ENCODE measurements at places on chromosomes 16 and 17.

DNA sequence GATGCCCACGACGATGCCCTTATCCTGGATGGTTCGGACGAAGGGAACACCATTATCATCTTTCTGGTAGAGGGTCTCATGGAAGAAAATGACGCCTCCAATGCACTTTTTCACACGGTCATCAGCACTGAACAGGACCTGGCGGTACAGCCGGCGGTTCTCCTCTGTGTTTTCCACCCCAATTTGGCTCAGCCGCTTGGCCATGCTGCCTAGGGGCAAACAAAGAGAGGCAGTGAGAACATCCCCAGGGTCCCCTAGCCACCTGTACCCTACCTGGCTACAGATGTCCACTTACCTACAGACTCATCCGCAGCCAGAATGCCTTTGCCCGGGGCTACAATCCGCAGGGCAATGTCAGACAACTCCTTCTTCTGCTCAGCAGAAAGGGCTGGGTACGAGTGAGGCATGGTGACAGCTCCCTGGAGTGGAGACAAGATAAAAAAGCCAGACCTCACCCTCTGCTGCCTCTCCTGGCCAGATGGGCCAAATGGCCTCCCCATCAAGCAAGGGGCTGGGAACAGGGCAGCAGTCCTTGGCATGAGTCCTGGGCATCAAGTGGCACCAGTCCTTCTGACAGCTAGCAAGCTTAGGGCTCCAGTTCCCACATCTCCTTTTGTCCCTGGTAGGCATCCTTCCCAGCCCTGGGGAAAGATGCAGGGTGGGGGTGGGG, 1.4 kb downstream of the ALDOC start:
- DNase-seq, result no peak

- peak; percentile 44 for DNase-seq
Observed at GRCh38 chr16:27406511-27407128, 4.6 kb downstream of the IL21R start.

DNA sequence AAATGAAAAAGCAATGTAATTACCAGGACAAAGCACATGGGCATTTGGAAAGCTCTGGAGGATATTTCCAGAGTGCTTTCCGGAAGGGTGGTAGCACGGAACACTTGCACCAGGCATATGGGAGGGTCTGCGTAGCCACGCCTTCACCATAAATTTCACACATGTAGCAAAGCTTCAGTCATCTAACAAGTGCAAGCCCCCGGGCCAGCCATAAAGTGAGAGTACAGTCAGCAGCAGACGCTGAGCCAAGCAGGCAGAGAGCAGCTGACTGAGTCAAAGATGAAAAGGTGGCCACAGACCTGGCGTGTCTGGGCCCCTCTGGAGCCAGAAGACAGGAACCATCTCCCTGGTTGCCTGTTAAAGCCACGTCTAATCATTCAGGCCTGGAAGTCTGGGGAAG, 130.6 kb downstream of the SEC14L1 start:
- DNase-seq, result no peak

GRCh38 chr17:48499248-48499647, 31.6 kb downstream of the HOXB1 start:
- no peak for DNase-seq

- DNase-seq, result no peak
Observed at GRCh38 chr17:68019336-68019674, 16.2 kb upstream of the KPNA2 start.

DNA sequence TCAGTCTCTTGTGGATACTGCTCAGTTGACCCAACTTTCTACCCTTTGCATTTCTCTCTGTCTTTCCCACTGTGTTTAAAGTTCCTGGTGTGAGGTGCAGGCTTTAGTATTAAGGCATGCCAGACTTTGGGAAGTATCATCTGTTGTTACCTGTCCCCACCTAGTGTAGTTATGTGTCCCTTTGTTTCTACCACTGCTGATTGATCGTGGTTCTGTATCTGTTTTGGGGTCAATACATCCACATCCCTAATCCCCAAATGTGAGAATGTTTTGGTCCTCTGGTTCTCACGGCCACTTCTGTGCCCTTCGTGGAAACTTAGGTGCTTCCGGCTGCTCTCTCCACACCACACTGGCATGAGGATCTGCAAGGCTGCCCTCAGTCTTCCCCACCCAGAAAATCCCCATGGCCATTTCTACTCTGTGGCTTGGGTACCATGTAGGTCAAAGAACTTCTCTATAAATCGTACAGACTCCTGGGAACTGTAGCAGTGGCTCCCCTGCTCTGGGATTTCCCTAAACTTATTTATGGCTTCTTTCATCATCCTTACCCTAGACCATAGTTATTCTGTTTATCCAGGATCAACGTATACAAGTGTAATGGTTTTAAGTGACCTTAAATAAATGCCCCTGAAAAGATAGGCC, 443.2 kb downstream of the XYLT1 start:
- DNase-seq, result no peak

- DNase-seq, result no peak
Observed at GRCh38 chr16:7938175-7938574, 605.5 kb downstream of the RBFOX1 start.

DNA sequence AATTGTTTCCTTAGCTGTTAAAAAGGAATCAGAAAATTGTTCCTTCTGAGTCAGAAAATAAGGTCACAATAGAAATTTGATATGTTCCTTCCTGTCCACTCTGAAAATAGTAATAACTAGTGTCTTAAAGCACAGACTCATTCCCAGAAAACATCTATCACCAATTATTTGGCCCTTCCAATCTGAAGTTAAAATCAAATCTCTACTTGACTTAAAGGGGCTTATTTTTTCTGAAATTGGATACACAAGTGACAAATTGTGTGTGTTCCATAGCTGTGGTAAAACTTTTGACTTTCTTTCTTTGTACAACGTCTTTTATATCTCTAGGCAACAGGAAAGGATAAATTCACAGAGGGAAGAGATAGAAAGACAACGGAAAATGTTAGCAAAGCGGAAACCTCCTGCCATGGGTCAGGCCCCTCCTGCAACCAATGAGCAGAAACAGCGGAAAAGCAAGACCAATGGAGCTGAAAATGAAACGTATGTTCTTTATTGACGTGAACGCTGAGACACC, 54.5 kb upstream of the MRC2 start:
- DNase-seq, result no peak

DNA sequence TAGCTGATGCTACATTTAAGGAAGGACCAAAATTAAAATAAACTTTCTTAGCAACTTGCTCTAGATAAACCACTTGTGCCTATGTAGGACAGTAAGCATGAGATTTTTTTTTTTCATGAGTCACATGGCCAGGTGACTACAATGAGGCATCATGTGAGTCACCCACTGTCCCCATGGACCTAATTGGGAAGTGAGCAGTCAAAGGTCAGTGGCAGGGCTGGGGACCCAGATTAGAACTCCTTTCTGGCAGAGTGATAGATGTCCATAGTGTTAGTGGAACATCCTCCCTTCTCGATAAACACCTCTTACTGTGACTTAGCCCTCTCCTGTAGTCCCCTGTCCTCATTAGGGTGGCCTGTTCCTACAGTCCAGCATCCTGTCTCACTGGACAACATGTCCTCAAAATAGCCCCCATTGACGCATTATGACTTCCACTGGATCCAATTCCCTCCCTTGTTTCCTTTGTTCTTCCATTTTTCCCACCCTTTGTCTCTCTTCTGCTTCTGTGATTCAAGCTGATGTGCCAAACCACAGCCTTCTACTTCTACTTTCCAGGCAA, 12.4 kb downstream of the ITGB3 start:
- DNase-seq, result no peak
